ENCODE measurements at places on chromosomes 2 and 18.

DNA sequence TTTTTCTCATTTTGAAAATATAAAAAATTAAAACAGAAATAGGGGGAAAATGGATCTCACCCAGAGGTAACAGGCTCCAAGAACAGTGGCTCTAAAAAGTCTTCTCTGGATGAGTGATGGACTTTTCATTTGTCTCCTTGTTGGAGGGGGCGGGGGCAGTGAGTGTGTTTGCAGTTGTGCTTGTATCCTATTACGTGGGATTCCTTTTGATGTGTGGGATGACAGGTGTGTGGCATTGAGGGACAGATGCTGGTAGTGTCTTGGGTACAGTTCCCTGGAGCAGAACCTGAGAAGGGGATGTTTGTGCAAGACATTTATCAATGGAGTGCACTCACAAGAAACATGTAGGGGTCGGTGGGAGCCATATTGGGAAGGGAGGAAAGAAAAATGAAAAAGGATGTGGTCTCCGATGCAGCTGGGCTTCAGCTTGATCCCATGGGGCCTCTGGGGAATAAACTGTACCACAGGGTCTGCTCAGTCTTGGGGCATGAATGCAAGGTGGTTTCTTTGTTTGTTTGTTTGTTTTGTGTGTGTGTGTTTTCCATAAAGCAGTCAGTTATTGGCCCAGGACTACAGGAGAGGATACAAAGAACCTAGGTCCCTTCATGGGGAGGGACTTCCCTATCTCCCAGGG, 120.0 kb upstream of the SLC35G4 start:
- H3K4me1 ChIP-seq = no peaks in the 10 kb centered on the region
- no peak overlapping the region for H3K4me3 ChIP-seq
- DNase-seq = no peak
- H3K36me3 ChIP-seq = no peaks in the 10 kb centered on the region

GRCh38 chr2:156903335-156903734, 354.2 kb upstream of the GALNT5 start:
- H3K4me1 ChIP-seq = peaks cover 19% of the 10 kb centered on the region
- H3K27me3 ChIP-seq = no peaks in the 10 kb centered on the region
- H3K36me3 ChIP-seq = no peaks in the 10 kb centered on the region
- H3K4me3 ChIP-seq = no peak overlapping the region
- no peak overlapping the region for H3K27ac ChIP-seq
- DNase-seq = no peak

GRCh38 chr2:74250189-74250631, 51.8 kb downstream of the MTHFD2 start:
- peak; percentile 88 for DNase-seq
- H3K27me3 ChIP-seq = no peaks in the 10 kb centered on the region
- no peak overlapping the region for H3K27ac ChIP-seq
- H3K4me1 ChIP-seq = peaks cover 3% of the 10 kb centered on the region
- H3K4me3 ChIP-seq = no peak overlapping the region
- H3K36me3 ChIP-seq = no peaks in the 10 kb centered on the region

- no peaks in the 10 kb centered on the region for H3K4me1 ChIP-seq
- no peak overlapping the region for H3K4me3 ChIP-seq
- no peak overlapping the region for H3K27ac ChIP-seq
- no peaks in the 10 kb centered on the region for H3K27me3 ChIP-seq
These were observed 49.6 kb upstream of the TLK1 start for GRCh38 chr2:171210216-171210863.

DNA sequence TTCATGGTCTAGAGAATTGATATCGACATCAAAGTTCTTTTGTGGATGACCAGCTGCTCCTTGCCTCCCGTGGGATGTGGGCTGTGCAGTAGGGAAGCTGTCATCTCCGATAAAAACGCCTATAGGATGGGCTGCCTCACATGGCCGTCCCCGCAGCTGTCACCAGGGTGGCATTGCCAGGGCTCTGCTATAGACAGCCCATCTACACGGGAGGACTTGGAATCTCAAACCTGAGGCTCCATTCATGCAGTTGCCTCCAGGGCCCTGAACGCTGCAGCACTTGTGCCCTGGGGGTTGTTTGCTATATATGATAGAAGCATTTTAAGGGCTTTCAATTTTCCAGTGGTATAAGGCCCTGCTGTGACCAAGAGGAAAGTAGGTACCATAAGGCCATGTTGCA, 183.1 kb downstream of the MYCN start:
- H3K27me3 ChIP-seq = no peaks in the 10 kb centered on the region
- no peak for DNase-seq
- H3K4me1 ChIP-seq = no peaks in the 10 kb centered on the region
- no peaks in the 10 kb centered on the region for H3K36me3 ChIP-seq

GRCh38 chr2:206452750-206453149, 9.4 kb downstream of the ADAM23 start:
- no peak overlapping the region for H3K4me3 ChIP-seq
- H3K36me3 ChIP-seq = no peaks in the 10 kb centered on the region
- H3K27ac ChIP-seq = no peak overlapping the region
- no peaks in the 10 kb centered on the region for H3K27me3 ChIP-seq
- no peaks in the 10 kb centered on the region for H3K4me1 ChIP-seq

DNA sequence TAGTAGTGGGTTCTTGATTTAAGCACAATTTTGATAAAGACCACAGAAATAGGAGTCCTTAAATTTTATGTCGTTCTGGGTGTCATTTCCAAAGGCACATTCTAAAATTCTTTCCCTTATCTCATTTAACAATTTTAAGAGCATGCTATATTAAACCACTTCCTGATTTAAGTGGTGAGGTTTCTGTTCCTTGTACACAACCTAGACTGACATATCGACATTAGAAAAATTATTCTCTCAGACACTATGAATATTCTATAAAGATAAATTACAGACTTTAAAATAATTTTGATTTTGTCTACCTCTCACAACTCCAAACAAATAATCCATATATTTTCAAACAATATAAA, 923.8 kb downstream of the LRP1B start:
- no peaks in the 10 kb centered on the region for H3K27me3 ChIP-seq
- H3K4me1 ChIP-seq = no peaks in the 10 kb centered on the region
- H3K36me3 ChIP-seq = no peaks in the 10 kb centered on the region
- no peak overlapping the region for H3K27ac ChIP-seq
- H3K4me3 ChIP-seq = no peak overlapping the region

DNA sequence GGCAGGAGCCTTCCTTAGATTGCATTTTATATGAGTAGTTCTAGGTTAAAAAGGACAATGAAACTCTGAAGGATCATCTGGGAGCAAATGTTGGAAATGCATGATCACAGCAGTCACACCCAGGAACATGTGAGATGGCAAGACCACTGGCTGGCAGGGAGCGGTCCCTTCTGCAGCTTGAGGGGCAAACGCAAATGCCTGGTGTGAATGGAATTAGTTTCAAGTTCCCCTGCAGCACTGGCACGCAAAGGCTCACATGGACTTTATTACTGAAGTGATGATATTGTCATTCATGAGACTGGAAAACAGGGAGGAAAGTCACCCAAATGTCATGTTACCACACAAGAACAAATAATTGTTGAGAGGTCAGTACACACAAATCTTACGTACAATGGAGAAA, 223.3 kb downstream of the FBXO15 start:
- no peak for DNase-seq
- no peaks in the 10 kb centered on the region for H3K36me3 ChIP-seq
- H3K4me1 ChIP-seq = no peaks in the 10 kb centered on the region

Measured in osteoblast (primary cell).